ENCODE measurements at places on chromosomes 12 and 14.
A peak's percentile ranks its signal among the peaks of the same experiment; 100 is the strongest.

GRCh38 chr12:121579190-121579791, 1.5 kb downstream of the KDM2B start:
- peak; percentile 11 for DNase-seq

GRCh38 chr12:111846016-111846415, 4.0 kb downstream of the MAPKAPK5 start:
- DNase-seq, result no peak

GRCh38 chr14:77323571-77323970, 2.7 kb downstream of the GSTZ1 start:
- DNase-seq, result no peak

- DNase-seq, result no peak
Observed at GRCh38 chr14:105061428-105062047, 3.7 kb downstream of the GPR132 start.

GRCh38 chr14:38357557-38357956, 101.7 kb upstream of the CLEC14A start:
- no peak for DNase-seq

GRCh38 chr12:116698116-116698515, 39.8 kb downstream of the SPRING1 start:
- DNase-seq, result peak; percentile 49

DNA sequence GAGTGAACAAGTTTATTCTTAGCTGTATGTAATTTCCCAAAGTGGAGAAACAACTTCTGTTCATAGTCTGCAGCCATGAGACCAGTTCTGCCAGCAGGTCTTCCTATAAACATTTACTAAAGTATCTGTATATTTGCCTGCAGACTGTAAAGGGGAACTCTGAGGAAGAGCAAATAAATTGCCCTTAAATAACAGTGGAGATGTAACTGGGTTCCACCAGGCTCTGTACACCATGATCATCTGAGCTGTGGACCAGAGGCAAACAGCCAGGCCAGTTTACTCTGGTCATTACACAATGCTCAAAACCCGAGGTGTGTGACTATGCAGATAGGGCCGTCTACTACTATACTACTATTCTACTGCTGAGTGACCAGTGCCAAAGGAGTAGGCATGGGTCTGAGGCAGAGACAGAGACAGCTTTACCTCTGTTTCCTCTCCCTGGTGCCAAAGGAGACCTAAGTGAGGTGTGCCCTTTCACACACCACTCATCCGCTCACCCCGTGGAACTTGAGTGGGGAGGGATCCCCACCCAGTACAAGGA, 21.1 kb upstream of the CERS5 start:
- peak; percentile 80 for DNase-seq

All from prostate gland (tissue), 2 donors.